Foreskin fibroblast (primary cell): ENCODE measurements at places on chromosomes 3 and 15.

DNA sequence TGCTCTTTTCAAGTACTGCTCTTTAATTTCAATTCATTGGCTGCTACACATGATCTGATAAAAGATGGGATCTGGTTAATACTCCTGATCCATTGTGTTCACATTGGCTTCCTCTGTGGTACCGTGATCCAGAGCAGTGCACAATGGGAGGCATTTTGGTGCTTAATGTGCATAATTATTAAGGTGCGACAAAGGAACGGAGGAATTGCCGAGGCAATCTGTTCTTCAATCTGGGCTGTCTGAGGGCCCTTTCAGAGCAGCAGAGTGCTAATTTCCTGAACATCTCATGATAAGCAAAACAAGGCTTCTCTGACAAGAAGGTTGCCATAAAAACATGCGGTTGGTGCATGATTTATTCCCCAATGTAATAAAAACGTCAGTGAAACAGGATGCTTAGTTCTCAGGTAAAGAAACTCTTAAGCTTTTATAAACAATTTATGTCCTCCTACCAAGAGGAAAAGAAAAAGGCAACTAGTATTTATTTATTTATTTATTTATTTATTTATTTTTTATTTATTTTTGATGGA, 64.0 kb upstream of the EPHA3 start:
- no peak for DNase-seq

DNA sequence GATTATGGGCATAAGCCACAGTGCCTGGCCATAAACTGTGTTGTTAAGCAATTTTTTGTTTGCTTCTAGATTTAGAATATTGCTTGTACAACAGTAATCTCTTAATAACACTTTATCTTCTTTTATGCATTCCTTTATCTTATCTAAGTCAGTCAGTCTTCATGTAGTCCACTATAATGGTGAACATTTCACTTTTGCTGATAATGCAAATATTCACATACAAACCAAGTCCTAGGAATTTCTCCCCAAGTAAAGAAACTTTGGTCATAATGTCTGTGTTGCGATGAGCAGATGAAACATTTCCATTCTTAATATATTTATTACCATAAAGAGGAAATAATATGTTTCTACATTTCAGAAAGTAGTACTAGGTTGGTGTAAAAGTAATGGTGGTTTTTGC, 765.8 kb upstream of the ARRDC4 start:
- DNase-seq = no peak

DNA sequence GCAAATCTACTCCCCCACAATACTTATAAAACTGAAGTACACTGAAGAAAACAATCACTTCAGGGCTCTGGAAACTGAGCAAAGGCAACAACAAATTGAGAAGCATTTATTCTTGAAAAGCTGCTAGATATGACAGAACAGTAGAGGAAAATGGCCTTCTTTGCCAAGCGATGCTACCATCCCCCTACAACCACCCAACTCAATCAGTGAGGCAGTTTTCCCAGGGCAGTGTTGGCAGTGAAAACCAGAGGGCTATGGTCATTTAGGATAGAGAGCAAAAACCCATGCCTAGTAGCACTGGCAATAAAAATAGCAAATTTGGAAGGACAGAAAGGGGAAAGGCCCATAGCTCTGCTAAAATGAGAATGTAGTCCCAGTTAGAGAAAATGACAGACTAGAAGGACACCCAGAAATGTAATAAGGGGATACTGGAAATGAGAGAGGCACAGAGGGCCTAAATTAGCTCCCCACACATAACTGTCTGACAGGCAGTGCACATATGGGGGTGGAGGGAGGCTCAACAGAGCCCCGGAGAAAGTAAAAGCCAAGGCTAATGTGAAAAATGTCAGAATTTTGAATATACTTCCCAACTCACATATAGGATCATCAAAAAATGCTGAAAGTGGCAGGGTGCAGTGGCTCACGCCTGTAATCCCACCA, 143.5 kb downstream of the GSK3B start:
- no peak for DNase-seq

GRCh38 chr3:65245133-65246063, 557.6 kb upstream of the ADAMTS9 start:
- DNase-seq = peak; percentile 47

GRCh38 chr15:77634266-77634962, 1.7 kb upstream of the LINGO1 start:
- peak; percentile 16 for DNase-seq

GRCh38 chr3:6255229-6255628, 605.7 kb upstream of the GRM7 start:
- DNase-seq = no peak

GRCh38 chr3:183275418-183275817, 22.4 kb downstream of the B3GNT5 start:
- DNase-seq = peak; percentile 67

GRCh38 chr3:42685363-42685881, at the start of gene KLHL40:
Gene KLHL40, plus strand, starts transcription at chr3:42685537. Its CDS starts 82 bp downstream, at chr3:42685619.
- no peak for DNase-seq

- DNase-seq = no peak
These were observed 45.6 kb downstream of the YEATS2 start for GRCh38 chr3:183743231-183743630.

- DNase-seq = peak; percentile 49
These were observed 642 bp downstream of the SCAP start for GRCh38 chr3:47475029-47475569.

- no peak for DNase-seq
These were observed 250.7 kb upstream of the TBL1XR1 start for GRCh38 chr3:177447938-177448337.

- no peak for DNase-seq
These were observed 30.0 kb upstream of the GMNC start for GRCh38 chr3:190892395-190892902.

GRCh38 chr3:156483961-156484787, 70.7 kb downstream of the SSR3 start:
- peak; percentile 68 for DNase-seq

GRCh38 chr3:40504636-40505430, 1.0 kb upstream of the ZNF620 start:
- peak; percentile 95 for DNase-seq

- DNase-seq = no peak
These were observed 20.0 kb downstream of the TPRA1 start for GRCh38 chr3:127570520-127570919.

DNA sequence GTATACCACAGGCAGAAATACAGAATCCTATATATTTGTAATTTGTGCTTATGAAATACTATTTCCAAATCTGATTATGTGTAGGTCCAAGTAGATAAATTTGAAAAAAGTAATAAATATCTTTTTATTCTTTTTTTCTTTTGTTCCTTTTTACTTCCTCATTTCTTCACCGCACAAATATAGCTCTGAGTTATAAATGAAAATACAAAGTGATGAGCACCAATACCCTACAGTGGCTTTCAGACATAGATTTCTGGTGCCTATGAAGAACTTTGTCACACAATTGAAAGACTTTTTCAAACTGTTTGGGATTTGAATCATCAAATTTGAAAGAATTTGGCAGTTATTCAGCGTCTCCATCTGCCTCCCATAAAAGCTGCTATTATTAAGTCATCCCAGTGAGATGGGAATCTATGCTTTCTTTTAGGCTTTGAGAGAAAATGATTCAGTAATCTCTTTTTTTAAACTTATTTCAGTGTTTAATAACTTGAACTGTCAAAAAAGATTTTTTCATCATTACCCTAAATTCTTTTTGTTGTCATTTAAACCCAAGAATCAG, 363.6 kb upstream of the GOLIM4 start:
- DNase-seq = peak; percentile 8

- DNase-seq = no peak
These were observed 106.5 kb upstream of the ADPGK start for GRCh38 chr15:72890043-72890442.

GRCh38 chr3:185199206-185199605, 46.3 kb upstream of the C3orf70 start:
- DNase-seq = no peak

GRCh38 chr3:73030073-73030597, 31.3 kb upstream of the EBLN2 start:
- no peak for DNase-seq

GRCh38 chr15:42059661-42060476, 34.5 kb downstream of the PLA2G4D start:
- DNase-seq = peak; percentile 5

DNA sequence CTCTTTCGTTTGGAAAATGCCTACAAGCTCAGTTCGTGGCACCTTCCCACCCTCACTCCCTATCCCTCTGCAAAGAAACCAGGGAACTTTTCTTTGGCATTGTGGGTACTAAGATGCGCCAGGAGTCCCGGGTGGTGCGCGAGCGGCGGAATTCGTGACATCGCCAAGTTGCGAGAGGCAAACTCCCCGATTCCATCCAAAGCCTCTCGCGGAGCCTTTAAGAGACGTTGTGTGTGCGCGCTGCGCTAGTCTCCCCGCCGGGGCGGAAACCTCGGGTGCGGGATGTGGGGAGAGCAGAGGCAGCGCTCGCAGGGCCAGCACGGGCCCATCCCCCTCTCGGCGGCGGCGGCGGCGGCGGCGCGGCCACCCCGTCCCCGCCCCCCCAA, 443 bp upstream of the NR2F2 start:
- peak; percentile 82 for DNase-seq

GRCh38 chr15:98433856-98434255, 214.5 kb upstream of the IGF1R start:
- DNase-seq = no peak

GRCh38 chr15:59360305-59360704, 12.4 kb downstream of the MYO1E start:
- DNase-seq = no peak

- DNase-seq = no peak
These were observed 392.4 kb upstream of the PROK2 start for GRCh38 chr3:72177075-72178050.

DNA sequence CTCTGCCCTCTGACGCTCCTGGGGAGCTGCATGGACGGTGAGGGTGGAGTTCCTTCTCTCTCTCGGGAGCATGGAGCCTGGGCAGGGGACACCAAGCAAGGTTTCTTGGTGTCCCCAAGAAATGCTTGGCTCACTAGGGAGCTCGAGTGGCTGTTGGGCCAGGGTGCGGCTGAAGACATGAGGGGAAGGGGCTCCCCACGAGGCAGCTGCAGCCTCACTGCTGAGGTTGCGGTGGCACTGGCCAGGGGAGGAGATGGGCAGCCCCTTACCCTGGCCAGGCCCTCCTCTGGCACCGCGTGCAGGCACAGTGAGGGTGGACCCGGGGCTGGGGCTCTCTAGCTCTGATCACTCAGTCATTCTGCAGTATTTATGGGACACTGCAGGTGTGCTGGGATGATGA, 43.5 kb upstream of the SLC41A3 start:
- no peak for DNase-seq

DNA sequence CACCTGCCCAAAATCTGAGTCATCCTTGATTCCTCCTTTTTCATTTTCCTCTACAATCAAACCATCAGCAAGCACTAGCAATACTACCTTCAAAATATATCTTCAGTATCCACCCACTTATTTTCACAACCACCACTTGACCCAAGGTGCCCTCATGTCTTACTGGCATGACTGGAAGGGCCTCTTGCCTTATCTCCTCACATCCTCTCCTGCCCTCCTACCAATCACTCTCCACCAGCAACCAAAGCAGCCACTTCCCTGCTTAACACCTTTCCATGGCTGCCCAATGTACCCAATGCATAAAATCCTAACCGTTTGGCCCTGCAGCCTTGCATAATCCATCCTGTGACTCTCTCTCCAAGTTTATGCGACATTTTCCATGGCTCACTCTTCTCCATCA, 76.0 kb downstream of the MTHFS start:
- no peak for DNase-seq

DNA sequence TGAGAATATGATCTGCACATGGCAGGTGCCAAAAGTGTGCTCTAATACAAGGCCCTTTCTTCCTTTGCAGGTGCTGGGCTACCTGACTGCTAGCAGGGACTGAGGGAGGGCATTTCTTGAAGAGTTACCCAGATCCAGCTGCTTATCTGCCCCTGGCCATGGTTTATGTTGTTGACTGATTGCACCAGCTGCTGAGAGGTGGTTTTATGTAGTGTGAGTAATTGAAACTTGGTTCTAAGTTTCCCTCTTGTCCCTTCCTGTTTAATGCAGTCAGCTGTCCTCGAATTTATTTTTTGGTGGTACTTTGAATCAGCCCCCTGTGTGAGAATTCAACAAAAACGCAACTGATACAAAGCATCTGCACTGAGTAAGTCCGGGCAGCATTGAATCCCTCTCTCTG, 288.3 kb upstream of the C2CD4B start:
- no peak for DNase-seq

- DNase-seq = no peak
These were observed 55.6 kb upstream of the XCR1 start for GRCh38 chr3:46082849-46083248.

- DNase-seq = no peak
These were observed 129.4 kb upstream of the ADPGK start for GRCh38 chr15:72912996-72913395.

- no peak for DNase-seq
These were observed 2.2 kb upstream of the CCR5 start for GRCh38 chr3:46368569-46368968.

DNA sequence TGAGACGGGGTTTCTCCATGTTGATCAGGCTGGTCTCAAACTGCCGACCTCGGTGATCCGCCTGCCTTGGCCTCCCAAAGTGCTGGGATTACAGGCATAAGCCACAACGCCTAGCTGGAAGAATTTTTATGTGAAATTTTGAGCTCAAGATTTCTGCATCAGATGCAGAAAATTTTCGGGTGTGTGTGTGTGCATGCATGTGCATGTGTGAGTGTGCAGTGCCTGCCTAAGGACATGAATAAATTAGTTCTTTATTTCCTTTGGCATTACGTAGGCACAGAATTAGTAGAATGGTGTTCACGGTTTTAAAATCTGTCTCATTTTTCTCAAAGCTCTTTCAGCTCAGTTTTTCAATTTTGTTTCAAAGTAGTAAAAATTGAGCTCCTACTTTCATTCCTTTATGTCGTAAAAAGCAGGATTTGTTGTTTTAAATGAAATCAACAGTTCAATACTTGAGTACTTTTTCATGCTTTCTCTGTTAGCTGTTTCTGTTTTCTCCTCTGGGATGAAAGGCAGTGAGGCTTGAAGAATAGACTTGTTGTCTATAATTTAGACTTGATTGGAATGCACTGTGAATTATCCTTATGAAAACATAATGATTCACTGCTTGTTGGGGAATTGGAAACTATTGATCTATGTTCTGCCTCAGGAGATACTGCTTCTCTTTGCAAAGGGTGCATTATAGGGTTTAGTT, 23.3 kb upstream of the RAB11A start:
- DNase-seq = no peak

DNA sequence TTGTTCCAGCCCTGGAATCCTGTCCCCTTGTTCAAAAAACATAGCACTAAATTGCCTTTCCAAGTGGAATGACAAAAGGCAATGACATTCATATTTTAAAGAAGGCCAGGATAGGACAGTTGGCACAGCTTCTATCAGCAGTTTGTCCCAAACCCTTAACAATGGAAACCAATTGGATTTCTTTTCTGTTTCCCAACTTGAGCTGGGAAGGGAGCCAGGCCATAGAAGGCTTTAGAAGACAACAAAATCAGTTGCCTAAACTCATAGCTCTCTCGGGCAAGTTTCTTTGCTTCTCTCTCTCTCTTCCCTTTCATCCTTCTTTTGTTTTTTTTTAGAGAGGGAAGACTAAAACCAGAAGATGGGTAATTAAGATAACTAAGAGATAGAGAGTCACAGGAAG, 227.7 kb upstream of the TPRG1 start:
- DNase-seq = no peak
